Activated gamma-delta T cell treated with Interleukin-2 at 50 U/mL for 16 hours (primary cell): ENCODE measurements at places on chromosomes 1 and 21.

GRCh38 chr1:41281334-41281733 is 39.2 kb upstream of the SCMH1 start:
- no peak for DNase-seq

DNA sequence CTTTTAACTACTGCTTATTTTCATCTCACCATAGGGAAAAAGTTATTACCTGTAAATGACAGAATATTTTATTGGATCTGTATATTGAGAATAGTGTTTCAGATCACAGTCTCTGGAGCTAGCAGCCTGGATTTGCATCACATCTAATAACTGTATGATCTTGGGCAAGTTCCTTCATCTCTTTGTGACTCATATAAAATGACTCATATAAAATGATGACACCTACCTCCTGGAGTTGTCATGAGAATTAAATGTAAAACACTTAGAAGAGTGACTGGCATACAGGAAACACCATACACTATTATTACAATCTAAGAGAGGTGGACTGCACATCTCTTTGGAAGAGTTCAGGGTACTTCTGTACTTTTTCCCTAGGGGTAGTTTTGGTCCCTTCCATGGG is 421.3 kb downstream of the NEGR1 start:
- DNase-seq = no peak

DNA sequence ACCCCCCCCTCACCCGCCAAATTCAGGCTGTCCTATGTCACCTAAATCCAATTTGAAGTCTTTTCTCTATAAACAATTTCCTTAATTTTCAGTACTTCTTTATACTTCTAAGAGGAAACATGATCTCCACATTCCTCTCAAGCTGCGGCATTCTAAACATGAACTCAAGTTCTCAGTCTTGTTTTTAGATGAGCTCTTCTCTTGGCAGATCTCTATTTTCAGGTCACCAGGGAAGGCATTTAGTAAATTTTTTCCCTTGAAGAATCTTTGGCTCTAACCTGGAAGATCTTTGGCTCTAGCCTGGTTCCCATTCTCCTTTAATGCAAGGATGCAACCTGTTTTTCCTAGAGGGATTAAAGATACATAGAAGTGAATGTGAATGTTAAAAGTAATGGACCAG is 193.4 kb downstream of the ATG4C start:
- DNase-seq = no peak

- DNase-seq = no peak
Observed at GRCh38 chr1:85358702-85359438, 82.4 kb upstream of the BCL10 start.

GRCh38 chr1:157429601-157430240 is 122.6 kb downstream of the FCRL5 start:
- no peak for DNase-seq

DNA sequence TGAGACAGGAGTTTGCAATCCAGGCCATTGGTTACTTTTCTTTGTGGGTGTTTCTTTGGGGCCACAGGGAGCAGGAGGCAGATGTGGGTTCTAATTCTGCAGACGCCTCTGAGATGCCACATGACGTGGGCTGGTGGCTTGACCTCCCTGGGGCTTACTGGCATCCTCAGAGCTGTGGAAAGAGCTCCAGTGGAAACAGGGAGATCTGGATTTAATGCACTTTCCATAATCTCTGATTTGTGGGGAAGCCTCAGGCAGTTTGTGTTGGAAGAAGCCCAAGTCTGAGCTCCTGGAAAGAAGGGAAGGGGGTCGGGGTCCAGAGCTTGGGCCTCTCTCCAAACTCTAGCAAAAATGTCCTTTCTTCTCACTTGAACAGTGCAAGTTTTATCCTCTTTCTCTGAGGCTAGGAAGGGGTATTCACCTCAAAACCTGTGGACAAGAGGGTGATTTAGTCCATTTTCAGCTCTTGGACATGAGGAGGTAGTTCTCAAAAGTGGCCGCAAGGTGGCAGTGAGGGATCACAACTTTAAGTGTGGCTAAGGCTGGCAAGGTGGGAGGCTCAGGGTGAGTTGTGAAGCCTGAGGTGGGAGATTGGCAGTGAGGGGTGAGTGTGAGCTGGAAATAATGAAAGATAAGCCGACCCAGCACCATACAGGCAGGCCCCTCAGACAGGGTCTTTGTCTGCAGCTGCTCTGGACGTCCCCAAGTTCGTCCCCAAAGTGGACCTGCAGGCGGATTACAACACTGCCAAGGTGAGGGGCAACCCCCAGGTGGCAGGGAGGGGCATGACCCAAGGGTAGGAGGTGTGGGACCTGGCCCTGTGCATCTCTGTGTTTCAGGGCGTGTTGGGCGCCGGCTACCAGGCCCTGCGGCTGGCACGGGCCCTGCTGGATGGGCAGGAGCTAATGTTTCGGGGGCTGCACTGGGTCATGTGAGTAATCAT is 9.2 kb downstream of the IKBKE start:
- DNase-seq = peak; percentile 66

DNA sequence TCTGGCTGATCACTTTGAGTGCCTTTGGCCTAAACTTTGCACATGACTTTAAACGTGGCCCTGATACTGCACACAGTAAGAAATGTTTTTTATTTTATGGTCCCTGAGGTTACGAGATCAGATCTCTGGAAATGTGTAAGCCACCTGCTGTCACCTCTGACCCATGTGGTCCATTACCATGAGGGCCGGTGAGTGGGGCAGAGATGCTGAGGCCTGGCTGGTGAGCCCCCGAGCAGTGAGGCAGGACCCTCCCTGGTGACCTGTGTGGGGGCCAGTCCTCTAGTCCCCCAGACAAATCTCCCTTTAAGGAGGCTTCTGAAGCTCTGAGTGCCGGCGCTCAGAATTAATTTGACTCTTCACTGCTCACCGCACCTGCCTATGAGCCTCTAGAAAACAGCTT is 12.4 kb downstream of the TFF3 start:
- no peak for DNase-seq

DNA sequence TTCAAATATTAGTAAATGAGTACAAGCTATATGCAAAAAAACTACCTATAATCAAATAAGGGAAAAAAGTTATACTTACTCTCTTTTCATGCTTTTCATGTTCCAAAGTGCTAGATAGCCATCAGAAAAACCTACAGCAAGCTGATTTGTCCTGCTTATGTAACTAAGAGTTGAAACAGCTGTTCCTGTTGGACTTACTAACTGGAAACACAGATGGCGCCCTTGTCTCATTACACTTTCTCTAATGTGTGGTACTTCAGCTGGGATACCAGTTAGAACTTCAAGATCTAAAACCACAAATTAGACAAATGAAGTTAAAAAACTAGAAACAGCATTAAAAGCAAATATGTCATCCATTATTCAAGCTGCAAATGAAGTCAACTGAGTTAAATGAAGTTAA is 24.3 kb downstream of the AHCTF1 start:
- DNase-seq = no peak

- no peak for DNase-seq
Observed at GRCh38 chr1:205232945-205233397, 5.2 kb downstream of the TMCC2 start.

GRCh38 chr1:167685844-167686243 is 35.9 kb upstream of the MPZL1 start:
- no peak for DNase-seq

DNA sequence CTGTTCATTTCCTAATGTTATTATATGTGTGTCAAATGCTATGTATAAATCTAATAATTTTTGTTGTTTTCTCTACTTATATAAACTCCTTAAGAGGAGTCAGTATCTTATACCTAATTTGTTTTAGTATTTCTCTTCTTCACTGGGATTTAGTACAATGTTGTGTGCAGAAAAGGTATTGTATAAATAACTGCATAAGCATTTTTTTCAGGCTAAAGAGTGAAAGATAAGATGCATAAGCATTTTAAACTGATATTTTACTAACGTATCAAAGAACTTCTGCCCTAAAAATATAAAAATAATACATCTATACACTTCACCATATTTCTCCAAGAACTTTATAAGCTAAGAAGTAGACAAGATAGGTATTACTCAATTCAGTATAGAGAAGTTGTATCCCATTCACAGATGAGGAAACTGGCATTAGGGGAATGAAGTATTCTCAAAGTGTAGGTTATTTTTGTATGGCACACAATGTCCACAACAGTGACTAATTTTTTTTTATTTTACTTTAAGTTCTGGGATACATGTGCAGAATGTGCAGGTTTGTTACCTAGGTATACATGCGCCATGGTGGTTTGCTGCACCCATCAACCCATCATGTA is 59.3 kb downstream of the NUP210L start:
- DNase-seq = no peak

- DNase-seq = no peak
Observed at GRCh38 chr1:110035236-110035752, 870 bp downstream of the STRIP1 start.

- no peak for DNase-seq
Observed at GRCh38 chr1:172515436-172515835, 17.5 kb upstream of the SUCO start.

DNA sequence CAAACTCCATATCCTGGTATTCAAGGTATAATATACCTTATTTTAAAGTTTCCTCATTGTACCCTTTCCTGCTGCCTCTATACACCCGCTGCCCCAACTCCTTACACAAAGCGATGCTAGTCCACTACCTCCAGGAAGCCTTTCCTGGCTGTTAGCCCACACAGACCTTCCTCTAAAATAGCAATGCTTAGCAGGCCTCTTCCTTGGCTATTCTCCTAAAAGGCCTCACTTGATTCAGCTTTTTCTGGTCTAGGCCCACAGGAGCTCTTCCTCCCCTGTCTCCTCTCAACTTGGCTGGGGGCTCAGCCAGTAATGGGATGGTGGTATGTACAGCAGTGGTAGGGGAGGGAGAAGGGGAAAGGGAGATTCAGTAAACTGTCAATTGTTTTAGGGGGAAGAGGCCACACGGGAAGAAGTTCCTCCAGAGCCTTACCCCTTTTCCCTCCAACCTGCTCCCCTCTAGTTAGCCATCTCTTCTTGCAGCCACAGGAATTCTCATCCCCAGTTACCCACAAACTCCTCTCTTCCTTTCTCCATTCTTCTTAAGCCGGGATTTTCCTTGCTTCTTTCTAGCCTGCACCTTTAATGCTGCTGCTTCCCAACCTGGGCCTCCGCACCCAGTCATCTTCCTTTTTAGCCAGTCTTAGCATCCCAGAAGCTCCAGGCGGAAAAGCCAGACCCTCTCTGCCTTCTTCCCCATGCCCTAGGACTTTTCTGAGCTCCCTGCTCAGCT is 2.6 kb downstream of the LRRC41 start:
- DNase-seq = no peak

DNA sequence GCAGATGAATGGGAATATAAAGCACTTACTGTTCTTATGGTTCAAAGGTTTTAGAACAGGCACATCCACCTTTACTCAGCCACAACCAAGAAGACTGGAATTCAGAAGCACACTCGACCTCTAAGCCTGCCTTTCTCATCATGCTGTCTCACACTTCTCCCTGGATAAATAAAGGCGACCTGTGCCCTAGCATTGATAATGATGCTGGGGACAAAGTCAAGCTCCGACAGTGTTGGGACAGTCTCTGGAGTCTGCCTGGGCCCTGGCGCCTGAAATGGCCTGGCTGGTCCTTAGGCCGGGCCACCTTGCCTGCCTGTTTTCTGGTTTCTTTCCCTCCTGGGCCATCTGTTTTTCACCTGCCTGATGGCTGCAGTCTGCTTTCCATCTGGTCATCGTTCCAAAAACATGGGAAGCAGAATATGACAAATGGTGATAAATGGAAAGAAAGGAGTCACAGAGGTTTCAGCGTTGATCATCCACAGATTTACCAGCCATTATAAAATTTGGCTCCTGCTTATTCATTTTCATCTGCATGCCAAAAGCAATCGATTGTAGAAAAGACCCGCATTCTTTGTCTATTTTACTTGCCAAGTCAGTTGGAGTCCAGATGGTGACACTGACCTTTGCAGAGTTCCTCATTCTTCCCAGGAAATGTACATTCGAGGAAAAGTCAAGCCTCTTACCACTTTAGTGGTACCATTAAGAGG is 91.2 kb upstream of the KCNJ15 start:
- DNase-seq = no peak

- DNase-seq = no peak
Observed at GRCh38 chr1:62423580-62424242, 13.1 kb upstream of the USP1 start.

GRCh38 chr1:19495000-19495656 is 9.8 kb upstream of the CAPZB start:
- no peak for DNase-seq

- no peak for DNase-seq
Observed at GRCh38 chr1:21239221-21239620, 51.0 kb downstream of the ECE1 start.

- no peak for DNase-seq
Observed at GRCh38 chr1:245671349-245671748, 516.6 kb downstream of the KIF26B start.

GRCh38 chr1:173475564-173476196 is 1.5 kb upstream of the PRDX6 start:
- no peak for DNase-seq

DNA sequence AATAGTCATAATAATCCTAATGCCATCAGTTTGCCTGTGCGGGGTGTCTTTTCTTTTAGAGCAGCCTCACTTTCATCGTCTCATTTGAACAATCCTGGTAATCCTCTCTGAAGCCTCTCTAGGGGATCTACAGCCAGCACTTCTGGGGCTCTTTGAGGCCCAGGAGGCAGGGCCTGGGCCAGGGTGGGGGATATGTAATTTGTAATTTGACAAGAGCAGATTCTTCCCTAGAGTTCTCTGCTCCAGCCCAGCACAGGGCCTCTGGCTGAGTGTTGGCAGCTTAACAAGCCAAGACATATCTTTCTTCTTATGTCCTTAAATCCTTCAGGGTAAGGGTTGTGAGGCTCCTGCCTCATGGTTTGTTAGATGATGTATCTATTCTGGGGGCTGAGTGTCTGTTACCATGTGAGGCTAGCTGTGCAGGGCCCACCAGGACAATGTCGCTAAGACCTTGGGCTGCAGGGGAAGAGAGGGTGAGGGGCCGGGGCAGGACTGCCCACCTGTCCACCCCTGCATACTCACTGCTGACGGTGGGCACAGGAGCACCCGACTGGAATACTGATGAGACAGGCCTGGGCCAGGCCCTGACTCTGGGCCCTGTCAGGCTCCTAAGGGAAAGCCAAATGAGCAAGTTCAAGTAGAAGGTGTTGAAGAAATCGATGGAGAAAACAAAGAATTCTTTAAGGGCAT is 45.3 kb upstream of the PARP1 start:
- DNase-seq = no peak

DNA sequence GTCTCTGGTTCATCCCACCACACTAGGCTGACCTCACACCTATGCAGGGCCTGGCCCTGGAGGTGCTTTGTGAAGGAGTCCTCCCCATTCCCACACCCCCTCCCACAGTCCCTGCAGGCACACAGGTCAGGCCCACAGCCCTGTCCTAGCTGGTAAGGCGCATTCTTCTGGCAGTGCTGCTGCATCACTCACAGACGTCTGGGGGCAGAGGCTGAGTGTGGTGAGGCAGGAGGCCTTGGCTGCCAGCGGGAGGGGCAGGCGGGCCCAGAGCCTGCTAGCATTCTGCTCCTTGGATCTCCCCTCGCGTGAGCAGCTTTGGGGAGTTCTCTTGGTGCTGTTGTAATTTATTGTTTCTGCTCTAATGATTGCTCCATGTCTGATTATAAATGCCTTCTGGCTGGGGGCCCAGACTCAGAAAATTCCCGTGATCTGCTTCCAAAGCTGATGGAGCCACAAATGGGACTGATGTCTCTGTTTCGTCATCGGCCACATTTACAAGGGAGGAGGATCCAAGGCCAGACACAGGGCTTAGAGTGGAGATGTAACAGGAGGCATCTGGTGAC is 62.9 kb downstream of the TRABD2B start:
- DNase-seq = no peak
